HuH-7 (cell line): ENCODE measurements at places on chromosomes 12 and 14.
A peak's percentile ranks its signal among the peaks of the same experiment; 100 is the strongest.

GRCh38 chr12:65324551-65324950, 46.1 kb downstream of the MSRB3 start:
- no peak for DNase-seq

DNA sequence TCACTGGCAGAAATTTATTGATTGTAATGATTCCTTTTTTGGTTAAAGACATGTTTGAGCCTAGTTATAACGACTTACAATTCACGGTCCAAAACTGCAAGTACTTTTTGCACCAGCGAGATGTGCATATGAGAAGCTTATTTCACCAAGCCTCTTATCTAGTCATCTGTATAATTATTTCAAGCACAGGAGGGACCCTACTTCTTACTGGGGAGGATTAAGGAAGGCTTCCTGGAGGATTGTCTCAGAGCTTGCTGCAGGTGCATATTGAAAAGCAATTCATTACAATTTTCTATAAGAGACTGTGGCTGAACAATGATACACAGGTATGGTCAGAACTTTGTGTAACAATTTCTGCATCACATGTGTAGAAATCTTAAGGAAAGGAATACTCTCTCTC, 152.9 kb downstream of the CAND1 start:
- DNase-seq = no peak

DNA sequence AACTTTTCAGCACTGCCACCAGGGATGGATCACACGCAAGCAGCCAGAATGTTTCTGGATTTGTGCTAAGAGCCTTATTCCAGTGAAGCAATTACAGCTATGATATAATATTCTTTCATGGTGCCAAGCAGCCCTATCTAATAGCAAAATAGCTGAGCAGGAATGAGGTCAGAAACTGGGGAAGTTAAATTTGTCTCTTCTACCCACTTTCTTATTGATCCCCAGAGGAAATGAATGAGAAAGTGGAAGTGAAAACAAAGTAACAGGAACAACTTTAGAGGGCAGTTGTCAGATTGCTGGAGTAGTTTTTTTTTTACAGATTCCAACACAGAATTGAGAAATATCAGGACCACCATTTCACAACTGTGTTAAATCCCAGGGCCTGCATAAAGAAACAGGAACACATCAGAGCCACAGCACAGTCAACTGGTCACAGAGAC, 44.8 kb downstream of the GCH1 start:
- no peak for DNase-seq

DNA sequence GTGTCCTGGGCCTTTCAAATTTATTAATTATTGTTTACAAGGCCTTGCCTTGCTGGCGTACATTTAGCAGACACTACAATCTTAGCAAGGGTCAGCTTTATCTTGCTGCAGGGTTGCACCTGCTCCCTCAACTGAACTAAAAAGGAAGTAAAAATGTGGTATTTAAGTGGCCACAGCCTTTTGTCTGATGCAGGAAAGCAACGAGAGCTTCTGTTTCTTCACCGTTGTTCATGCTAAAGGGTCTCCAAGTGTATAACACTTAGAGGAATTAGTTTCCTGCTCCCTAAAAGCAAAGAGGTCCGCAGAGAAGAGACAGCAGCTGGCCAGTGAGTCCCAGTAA, 62.8 kb upstream of the EGLN3 start:
- DNase-seq = no peak

- DNase-seq = no peak
Measured at GRCh38 chr12:129071362-129071761, 218.1 kb downstream of the GLT1D1 start.

GRCh38 chr14:51593397-51593796, 58.3 kb upstream of the FRMD6 start:
- DNase-seq = no peak

- DNase-seq = no peak
Measured at GRCh38 chr12:26711569-26711968, 121.4 kb downstream of the ITPR2 start.

GRCh38 chr12:132345561-132346200, 16.3 kb upstream of the GALNT9 start:
- no peak for DNase-seq

- DNase-seq = peak; percentile 48
Measured at GRCh38 chr12:9750276-9751203, 10.2 kb downstream of the CD69 start.

DNA sequence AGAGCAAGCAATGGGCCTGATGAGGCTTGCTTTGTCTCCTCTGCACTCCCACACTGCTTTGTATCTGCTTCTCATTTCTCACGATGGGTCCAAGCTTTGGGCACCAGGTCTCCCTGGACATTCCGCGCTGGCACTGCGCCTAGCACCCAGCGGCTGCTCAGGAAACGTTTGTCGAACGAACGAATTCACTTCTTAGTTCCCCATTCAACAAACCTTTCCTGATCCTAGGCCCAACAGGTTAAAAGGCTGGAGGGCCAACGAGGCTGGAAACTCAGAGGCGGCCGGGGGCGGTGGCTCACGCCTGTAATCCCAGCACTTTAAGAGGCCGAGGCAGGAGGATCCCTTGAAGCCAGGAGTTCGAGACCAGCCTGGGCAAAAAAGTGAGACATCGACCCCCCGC, 1.0 kb upstream of the GLRX5 start:
- no peak for DNase-seq

GRCh38 chr14:101216366-101217079, 313.0 kb upstream of the RTL1 start:
- DNase-seq = peak; percentile 30

GRCh38 chr14:89027097-89027740, 202.8 kb downstream of the TTC8 start:
- DNase-seq = peak; percentile 76

GRCh38 chr12:82682851-82683261, 3.9 kb upstream of the TMTC2 start:
- no peak for DNase-seq

- no peak for DNase-seq
Measured at GRCh38 chr12:58504143-58504938, 416.0 kb downstream of the LRIG3 start.

GRCh38 chr14:101243587-101244338, 317.5 kb upstream of the DIO3 start:
- DNase-seq = no peak

- DNase-seq = no peak
Measured at GRCh38 chr14:38517426-38517825, 261.5 kb upstream of the CLEC14A start.

- no peak for DNase-seq
Measured at GRCh38 chr12:29230800-29231560, 81.9 kb downstream of the FAR2 start.

- no peak for DNase-seq
Measured at GRCh38 chr12:82725741-82726140, 39.0 kb downstream of the TMTC2 start.

DNA sequence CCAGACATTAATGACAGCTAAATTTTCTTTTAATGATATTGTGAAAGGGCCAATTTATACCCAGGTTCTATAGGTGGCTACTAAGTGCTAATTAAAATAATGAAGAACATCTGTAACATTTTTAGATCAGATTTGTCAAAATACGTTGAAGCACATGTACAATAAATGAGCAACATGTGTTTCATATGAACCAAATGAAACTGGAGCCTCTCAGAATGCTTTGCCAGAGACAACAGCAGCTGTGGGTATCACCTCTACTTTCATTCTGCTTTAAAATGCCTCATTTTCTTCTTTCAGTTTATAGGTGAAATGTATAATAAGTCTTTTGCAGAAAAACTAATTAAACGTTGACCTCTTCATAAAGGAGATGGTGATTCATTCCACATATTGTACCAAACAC, 26.1 kb upstream of the MYF6 start:
- no peak for DNase-seq

GRCh38 chr12:57479376-57480115, at the start of gene ARHGAP9:
TSS of gene ARHGAP9 (minus strand) at chr12:57479866. CDS start at chr12:57479406, 460 bp downstream.
- no peak for DNase-seq

GRCh38 chr12:42802785-42803189, 213.2 kb upstream of the PRICKLE1 start:
- no peak for DNase-seq

GRCh38 chr14:68639000-68639757, 153.7 kb downstream of the ZFP36L1 start:
- DNase-seq = no peak

DNA sequence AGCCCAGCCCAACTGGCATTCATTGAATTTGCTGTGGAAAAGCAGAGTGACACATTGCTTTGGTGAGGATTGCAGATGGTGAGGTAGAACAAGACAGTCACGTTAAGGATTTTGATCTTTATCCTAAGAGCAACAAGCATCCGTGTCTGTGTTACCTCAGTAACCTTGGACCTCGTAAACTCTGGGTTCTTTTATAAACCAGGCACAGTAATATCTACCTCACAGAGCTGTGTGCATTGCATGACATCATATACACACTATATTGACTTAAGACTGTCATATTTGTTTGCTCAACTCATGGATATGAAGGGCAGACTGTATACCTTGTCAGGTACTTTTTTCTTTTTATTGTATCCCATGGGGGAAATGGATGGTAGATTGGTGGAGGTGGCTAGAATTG, 156.2 kb downstream of the ETV6 start:
- no peak for DNase-seq

DNA sequence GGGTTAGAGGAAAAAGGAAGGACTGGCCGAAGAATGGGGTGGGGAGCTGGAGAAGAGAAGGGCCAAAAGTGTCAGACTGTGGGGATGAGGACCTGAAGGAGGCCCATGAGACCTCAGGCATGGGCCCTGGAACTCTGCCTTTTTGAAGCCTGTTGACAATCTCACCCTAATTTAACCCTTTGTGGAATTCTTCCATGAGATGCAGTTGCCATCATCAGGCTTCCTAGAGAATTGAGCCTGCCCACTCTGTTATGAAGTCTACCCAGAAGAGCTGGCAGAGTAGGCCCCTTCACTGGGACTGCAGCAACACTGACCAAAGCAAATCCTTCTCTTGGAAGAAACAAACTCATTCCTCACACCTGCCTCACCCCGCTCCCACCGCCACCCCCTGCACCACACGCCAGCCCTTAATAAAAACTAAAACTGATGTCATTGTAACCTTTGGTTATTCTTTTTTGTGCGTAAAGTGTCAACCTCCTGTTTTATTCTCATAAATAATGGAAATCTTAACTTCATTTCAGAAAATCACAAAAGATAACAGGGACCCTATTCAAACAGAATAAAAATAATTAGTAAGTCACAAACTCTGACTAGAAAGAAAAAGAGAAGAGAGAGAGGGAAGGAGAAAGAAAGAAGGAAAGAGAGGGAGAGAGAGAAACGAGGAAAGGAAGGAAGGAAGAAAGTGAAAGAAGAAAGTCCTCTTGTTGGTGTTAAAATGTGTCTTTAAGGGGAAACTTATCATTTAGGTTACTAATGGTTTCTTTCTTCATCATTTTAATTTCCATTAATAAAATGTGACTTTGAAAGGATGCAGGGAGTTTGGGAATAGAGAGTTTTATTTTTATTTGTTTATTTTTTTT, 61.3 kb downstream of the CRADD start:
- no peak for DNase-seq

DNA sequence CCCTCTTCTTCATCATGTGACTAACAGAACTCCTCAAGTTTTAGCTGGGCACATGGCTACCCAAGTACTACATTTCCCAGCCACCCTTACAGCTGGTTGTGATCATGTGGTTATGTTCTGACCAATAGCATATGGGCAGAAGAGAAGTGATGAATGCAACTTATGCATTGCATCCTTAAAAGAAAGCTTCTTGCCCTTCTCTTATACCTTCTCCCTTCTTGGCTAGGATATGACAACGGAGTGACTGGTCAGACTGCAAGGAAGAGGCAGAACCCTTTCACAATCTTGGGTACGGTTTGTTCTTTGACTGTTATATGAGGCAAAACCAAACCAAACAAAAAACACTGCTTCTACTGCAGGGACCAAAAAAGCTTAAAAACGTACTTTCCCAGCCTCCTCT, 66.5 kb upstream of the MAX start:
- DNase-seq = no peak

GRCh38 chr14:65414961-65415589, 2.5 kb downstream of the FUT8 start:
- DNase-seq = no peak

GRCh38 chr12:71007781-71008404, 87.4 kb upstream of the PTPRR start:
- DNase-seq = no peak

DNA sequence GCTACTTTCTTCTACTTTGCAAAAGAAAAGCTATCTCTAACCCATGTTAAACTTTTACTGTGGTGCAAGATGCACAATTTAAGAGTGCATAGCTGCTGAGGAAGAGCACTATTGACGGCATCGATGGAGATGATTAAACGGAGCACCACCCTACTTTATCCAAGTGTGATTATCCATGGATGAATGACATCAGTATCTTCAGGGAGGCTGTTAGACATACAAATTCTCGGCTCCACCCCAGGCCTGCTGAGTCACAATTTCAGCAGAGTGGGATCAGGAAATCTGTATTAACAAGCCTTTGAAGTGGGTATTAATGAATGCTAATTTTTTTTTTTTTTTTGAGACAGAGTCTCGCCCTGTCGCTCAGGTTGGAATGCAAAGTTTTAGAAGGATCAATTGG, 16.2 kb downstream of the SLC2A14 start:
- no peak for DNase-seq

GRCh38 chr14:51862176-51862796, 1.9 kb downstream of the GNG2 start:
- no peak for DNase-seq

- DNase-seq = no peak
Measured at GRCh38 chr14:93055651-93056115, 60.0 kb downstream of the ITPK1 start.
